ENCODE measurements at places on chromosomes 12 and 14.

DNA sequence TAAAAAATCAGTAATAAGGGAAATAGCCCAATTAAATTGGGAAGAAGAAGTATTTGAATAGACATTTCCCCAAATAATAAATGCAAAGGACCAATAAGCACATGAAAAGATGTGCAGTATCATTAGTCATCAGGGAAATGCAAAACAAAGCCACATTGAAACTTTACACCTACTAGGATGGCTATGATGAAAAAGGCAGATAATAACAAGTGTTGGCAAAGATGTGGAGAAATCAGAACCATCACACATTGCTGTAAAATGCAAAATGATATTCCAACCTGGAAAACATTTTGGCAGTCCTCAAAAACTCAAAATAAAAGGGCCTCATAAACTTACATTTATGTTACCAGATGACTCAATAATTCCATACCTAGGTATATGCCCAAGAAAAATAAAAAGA, 131.1 kb upstream of the G2E3 start:
- no peak for DNase-seq

GRCh38 chr12:108833757-108834472, 23.5 kb downstream of the SSH1 start:
- no peak for DNase-seq

DNA sequence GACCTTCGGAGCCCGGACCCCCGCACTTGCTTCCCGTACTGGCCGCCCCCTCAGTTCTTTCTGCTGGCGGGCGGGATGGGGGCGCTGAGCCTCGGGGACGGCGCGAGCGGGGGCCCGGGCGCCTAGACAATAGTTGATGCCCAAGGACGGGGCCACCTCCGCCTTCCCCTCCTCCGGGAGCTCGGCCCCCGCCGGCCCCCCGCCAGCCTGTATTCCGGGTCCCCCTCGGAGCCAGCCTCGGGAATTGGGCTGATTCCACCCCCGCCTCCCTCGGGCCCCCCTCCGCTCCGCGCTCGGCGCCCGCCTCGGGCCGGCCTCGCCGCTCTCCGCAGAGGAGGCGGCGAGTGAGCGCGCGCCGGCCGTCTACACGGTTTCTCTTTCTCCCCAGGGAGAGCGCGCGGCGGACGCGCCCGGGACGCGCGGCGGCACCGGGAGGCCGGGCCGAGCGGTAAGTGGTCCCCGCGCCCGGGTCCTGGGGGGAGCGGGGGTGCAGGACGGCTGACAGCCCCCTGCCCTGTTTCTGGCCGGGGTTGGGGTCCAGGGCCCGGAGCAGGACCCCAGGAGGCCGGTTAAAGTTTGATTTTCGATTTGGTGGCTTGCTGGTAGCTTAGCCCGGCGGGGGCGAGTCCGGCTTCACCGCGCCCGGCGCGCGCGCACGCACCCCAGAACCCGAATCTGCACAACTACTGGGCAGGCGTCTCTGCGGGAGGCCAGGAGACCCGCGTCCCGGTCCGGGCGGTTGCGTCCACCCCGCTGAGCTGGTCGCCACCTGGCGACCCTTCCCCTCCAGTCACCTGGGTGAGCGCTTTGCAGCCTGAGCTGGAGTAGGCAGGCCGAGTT, 413.7 kb downstream of the PCNX1 start:
- peak; percentile 42 for DNase-seq

DNA sequence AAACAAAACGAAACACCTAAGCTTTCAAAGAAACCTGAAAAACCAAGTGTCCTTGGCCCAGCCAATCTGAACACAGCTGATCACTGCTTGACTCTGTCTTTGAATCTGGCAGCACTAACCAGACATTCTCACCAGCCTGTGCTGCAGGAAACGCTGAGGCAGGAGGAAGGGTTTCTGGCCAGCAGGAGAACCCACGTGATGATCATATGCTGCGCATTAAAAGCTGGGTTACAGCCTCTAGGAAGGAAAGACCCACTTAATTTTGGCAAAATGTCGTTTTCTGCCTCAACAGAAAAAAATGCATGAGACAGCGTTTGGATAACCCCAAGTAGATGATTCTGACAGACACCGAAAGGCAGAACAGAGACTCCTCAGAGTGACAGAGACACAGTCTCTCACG, 9.8 kb downstream of the APPL2 start:
- no peak for DNase-seq

GRCh38 chr14:94562022-94562421, 780 bp downstream of the SERPINA4 start:
- no peak for DNase-seq

- DNase-seq, result no peak
Observed at GRCh38 chr12:460261-461230, 807 bp downstream of the B4GALNT3 start.

GRCh38 chr12:123134271-123134671, 16.6 kb downstream of the PITPNM2 start:
- DNase-seq, result no peak

GRCh38 chr12:67268335-67268895, 743 bp upstream of the CAND1 start:
- DNase-seq, result peak; percentile 78

DNA sequence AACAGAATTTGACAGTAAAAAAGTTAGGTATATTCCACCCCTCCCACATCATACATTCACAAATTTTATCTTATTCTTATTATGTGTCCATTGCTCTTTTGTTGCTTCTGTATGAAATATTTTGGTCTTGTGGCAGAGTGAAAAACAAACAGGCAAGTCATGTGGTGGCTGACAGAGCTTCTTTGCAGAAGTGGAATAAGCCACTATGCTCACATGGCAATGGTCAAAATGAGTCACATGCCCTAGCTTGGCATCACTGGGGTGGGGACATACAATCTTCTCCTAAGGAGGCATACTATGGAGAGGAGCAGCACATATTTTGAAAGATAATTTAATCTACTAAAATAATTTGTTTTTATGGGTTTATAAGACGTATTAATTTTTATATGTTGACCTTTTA, 27.7 kb upstream of the CMA1 start:
- no peak for DNase-seq

DNA sequence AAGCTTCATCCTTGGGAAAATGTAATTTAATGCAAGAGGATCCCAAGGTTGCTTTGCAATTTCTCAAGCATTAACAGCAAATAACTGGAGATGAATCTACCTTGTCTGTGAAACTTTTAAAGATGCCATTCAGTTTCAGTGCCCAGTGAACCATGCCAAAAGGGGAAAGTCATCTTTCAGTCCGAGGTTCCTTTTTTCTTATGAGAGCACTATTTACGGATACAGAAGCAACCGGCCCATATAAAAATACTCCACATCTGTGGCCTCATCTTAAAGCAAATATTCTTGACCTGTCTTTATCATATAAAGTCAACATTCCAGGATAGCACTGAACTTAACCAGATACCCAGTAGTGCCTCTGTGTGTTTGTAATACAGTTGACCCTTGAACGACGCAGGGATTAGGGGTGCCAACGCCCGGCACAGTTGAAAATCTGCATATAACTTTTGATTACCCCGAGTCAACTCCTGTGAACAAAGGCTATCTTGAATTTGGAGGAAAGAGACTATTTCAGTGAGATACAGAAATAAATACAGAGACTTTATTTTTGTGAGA, 209.4 kb downstream of the PCNX1 start:
- no peak for DNase-seq

DNA sequence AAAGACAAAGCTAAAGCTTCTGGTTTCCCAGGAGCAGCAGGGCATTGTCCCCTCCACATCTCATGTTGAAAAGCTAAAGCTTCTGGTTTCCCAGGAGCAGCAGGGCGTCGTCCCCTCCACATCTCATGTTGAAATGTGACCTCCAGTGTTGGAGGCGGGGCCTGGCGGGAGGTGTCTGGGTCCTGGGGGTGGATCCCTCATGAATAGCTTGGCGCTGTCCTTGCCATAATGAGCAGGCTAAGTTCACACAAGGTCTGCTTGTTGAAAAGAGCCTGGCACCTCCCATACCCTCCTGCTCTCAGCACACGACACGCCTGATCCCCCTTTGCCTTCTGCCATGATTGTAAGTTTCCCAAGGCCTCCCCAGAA, 123.7 kb downstream of the PIWIL1 start:
- no peak for DNase-seq

DNA sequence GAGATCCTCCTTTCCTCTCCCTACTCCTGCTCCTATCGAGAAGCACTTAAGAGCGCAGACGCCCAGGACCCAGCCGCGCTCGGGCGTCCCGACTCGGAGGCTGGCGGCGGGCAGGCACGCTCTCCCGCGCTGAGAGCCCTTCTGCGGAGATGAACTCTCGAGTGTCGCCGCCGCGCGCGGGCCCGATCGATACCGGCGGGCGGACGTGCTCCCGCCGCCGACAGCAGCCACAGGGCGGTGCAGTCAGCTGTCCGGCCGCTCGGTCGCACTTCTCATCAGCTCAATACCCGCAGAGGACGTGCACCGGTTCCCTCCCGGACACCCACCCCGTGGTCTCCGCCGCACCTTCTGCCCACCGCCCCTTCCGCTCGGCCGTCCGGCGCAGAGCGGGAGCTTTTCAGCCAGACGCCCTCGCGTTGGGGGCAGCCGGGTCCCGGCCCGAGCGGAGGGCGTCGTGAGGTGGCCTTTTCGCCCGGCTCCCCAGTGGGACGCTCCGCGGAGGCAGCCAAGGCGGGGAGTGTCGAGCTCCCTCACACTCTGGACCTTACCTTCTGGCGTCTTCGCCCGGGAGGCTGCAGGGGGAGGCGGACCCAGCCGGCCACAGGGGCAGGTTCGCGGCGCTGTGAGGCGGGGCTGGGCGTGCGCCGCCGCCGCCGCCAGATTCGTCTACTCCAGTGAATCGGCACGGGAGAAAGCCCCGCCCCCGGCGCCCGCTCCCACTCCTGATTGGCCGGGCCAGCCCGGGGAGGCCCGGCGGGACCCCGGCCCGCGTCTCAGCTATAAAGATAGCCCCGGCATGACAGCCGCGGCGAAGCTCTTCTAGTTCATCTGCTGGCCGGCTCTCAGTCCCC, at the start of gene INSM2:
Gene INSM2 (plus strand): TSS at position 808 of the 851 bp plus-strand sequence. CDS start 89 bp downstream, outside the sequence.
- peak; percentile 66 for DNase-seq

DNA sequence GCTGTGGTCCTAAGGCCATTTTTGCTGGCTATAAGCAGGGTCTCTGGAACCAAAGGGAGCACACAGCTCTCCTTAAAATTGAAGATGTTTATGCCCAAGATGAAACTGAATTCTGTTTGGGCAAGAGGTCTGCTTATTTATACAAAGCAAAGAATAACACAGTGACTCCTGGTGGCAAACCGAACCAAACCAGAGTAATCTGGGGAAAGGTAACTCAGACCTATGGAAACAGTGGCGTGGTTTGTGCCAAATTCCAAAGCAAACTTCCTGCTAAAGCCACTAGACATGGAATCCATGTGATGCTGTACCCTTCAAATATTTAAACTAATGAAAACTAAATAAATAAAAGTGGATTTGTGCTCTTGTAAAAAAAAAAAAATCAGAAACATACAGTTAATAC, 29.6 kb upstream of the BICDL1 start:
- DNase-seq, result no peak

- DNase-seq, result no peak
Observed at GRCh38 chr12:132588319-132588718, 22.1 kb downstream of the LRCOL1 start.

- no peak for DNase-seq
Observed at GRCh38 chr14:24971255-24971654, 78.7 kb downstream of the STXBP6 start.

DNA sequence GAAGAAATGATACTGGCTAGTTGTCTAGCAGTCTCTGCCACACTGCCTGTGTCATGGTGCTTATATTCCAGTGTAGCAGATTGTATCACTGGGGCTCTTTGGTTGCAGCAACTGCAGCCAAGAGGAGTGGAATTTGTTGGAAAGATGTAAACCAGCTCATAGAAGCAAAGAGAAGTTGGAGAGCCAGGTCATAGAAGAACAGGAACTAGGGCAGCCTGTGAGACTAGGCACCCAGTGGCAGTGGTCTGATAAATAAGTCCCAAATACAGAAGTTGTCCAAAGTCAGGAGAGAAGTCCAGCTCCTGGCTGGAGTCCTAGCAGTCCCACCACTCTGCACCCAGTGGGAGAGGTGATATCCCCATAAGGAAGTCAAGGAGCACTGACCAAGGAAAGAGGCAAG, 172.5 kb upstream of the ARID2 start:
- DNase-seq, result no peak

GRCh38 chr14:100381395-100382105, 58.4 kb downstream of the SLC25A47 start:
- no peak for DNase-seq

- DNase-seq, result no peak
Observed at GRCh38 chr12:114238808-114239207, 167.1 kb downstream of the TBX5 start.

- DNase-seq, result no peak
Observed at GRCh38 chr14:55477680-55478079, 37.3 kb upstream of the TBPL2 start.

- DNase-seq, result no peak
Observed at GRCh38 chr14:34111953-34112352, 161.1 kb upstream of the EGLN3 start.

GRCh38 chr12:115451780-115452736, 768.1 kb upstream of the TBX3 start:
- DNase-seq, result no peak

- DNase-seq, result no peak
Observed at GRCh38 chr14:85533023-85533860, 3.3 kb downstream of the FLRT2 start.

DNA sequence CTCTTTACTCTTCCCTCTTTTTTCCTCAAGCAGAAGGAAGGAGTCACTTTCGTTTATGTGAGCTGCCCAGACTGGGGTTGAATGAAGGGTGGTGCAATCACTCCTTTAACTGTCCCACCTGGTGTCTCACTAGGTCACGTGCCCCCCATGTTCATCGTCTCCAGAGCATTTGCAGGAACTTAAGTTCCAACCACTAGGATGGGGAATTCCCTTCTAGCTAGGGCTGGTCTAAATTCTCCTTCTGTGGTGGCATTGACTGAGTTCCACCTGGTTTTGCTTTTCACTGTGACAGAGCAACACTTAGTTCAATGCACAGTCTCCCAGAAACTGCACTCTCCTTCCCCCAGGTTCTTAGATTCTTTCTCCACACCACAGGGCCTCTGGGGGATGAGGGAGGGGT, 9.5 kb downstream of the FANCM start:
- no peak for DNase-seq
